MM.1S (cell line): ENCODE measurements at places on chromosomes 11 and 22.

DNA sequence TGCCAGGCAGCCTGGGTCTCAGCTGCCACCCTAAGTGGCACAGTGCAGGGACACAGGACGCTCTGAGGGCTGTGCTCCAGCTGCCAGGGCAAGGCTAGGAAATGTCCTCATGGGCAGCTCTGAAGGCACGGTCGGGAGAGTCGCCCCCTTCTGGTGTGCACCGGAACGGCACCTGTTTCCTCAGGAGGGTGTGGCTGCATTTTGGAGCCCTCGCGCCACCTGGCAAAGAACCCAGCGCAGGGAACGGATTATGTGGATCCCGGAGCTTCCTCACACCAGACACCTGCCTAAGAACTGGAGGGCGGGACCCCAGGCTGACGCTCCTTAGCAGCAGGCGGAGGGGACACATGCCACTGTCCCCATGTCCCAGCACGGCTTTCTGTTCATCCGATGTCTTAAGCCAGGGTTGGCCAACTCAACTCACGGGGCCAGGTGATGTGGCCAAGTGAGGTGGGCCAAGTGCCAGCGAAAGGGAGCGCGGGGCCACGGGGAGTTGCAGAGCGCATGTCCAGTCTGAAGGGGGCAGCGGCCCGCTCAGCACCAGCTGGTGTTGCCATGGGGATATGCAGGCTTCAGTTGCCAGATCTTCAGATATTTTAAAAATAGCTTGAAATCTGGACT, 5.1 kb upstream of the SLC22A8 start:
- DNase-seq: peak; percentile 10
- no peaks in the 10 kb centered on the region for H3K36me3 ChIP-seq
- H3K4me1 ChIP-seq: no peaks in the 10 kb centered on the region
- H3K27me3 ChIP-seq: peaks cover 24% of the 10 kb centered on the region; the same call in 1 of the 2 replicates

GRCh38 chr11:64606796-64607380, 15.9 kb downstream of the SLC22A12 start:
- H3K4me3 ChIP-seq: no peak overlapping the region
- H3K27me3 ChIP-seq: peaks cover 92% of the 10 kb centered on the region
- H3K36me3 ChIP-seq: no peaks in the 10 kb centered on the region
- no peak overlapping the region for H3K27ac ChIP-seq
- DNase-seq: no peak

- H3K27me3 ChIP-seq: no peaks in the 10 kb centered on the region
- peak overlapping the region; percentile 97 for H3K27ac ChIP-seq
- H3K36me3 ChIP-seq: peaks cover 2% of the 10 kb centered on the region
- peaks cover 69% of the 10 kb centered on the region for H3K4me1 ChIP-seq
Observed at GRCh38 chr11:82995754-82996398, 75.8 kb downstream of the RAB30 start.

- H3K27ac ChIP-seq: no peak overlapping the region
- H3K27me3 ChIP-seq: no peaks in the 10 kb centered on the region
- no peaks in the 10 kb centered on the region for H3K36me3 ChIP-seq
- no peak overlapping the region for H3K4me3 ChIP-seq
- no peak for DNase-seq
Observed at GRCh38 chr11:116110356-116110755, 606.1 kb upstream of the CADM1 start.

DNA sequence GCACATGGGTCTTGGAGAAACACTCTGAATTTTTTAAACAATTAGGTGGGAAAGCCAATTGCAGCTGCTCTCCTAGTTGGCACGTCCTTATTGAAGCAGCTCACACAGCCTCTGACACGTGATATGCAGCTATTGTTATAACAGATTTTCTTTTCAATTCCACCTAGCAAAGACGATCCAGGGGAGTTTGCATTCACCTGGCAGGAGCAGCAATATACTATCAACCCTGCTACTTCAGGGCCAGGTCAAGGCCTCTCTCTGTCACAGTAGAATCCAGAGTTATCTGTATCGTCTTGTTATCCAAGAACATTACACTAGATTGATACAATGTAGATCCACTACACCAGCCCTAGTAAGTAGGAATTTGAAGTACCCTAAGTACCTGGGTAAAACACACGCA, 8.3 kb downstream of the KRTAP5-11 start:
- no peak for DNase-seq
- no peaks in the 10 kb centered on the region for H3K36me3 ChIP-seq
- H3K27ac ChIP-seq: no peak overlapping the region
- H3K27me3 ChIP-seq: peaks cover 23% of the 10 kb centered on the region
- no peaks in the 10 kb centered on the region for H3K4me1 ChIP-seq
- no peak overlapping the region for H3K4me3 ChIP-seq

- no peaks in the 10 kb centered on the region for H3K4me1 ChIP-seq
- no peaks in the 10 kb centered on the region for H3K36me3 ChIP-seq
- H3K27me3 ChIP-seq: peaks cover 72% of the 10 kb centered on the region
Observed at GRCh38 chr22:44621401-44622146, 80.4 kb upstream of the PRR5 start.

- no peak for DNase-seq
- H3K27ac ChIP-seq: no peak overlapping the region
- H3K27me3 ChIP-seq: peaks cover 98% of the 10 kb centered on the region
- H3K4me1 ChIP-seq: peaks cover 7% of the 10 kb centered on the region; the same call in 1 of the 2 replicates
- no peak overlapping the region for H3K4me3 ChIP-seq
Observed at GRCh38 chr11:117876059-117876340, 458 bp downstream of the FXYD6 start.

GRCh38 chr11:74776546-74776945, 27.9 kb downstream of the RNF169 start:
- no peak for DNase-seq
- peaks cover under 1% of the 10 kb centered on the region; the same call in 1 of the 2 replicates for H3K4me1 ChIP-seq
- no peak overlapping the region for H3K4me3 ChIP-seq
- H3K36me3 ChIP-seq: no peaks in the 10 kb centered on the region
- no peaks in the 10 kb centered on the region for H3K27me3 ChIP-seq

- DNase-seq: no peak
- H3K4me1 ChIP-seq: no peaks in the 10 kb centered on the region
- H3K27ac ChIP-seq: no peak overlapping the region
- no peaks in the 10 kb centered on the region for H3K27me3 ChIP-seq
- H3K36me3 ChIP-seq: no peaks in the 10 kb centered on the region
- H3K4me3 ChIP-seq: no peak overlapping the region
Observed at GRCh38 chr11:134560566-134561330, 148.7 kb upstream of the B3GAT1 start.

DNA sequence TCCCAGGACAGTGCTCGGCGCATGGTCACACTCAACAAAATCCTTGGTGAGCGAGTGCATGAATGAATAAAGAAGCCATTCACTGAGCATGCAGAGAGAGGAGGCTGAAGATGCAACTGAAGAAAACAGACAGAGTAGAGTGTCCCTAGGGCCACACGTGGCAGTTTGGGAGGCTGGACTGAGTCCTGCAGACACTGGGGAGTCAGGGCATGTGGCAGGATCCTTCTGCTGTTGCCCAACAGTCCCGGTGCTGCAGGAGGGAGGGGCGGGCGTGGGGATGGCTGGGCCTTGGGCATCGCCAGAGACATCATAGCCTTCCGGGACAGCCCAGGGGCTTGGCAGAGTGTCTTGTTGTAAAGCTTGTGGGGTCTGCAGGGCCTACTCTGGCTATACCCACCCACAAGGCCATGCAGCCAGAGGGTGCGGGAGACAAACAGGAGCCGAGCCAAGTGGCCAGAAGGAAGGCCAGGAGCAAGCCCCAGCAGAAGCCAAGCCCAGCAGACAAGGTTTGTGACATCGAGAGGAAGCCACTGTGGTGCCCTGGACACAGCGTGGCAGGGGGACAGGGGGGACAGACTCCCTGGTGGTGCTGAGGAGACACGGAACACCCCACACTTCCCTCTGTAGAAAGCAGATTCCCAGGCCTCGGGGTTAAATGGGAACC, 26.7 kb upstream of the FBLN1 start:
- H3K4me1 ChIP-seq: no peaks in the 10 kb centered on the region
- H3K27me3 ChIP-seq: peaks cover 68% of the 10 kb centered on the region
- no peaks in the 10 kb centered on the region for H3K36me3 ChIP-seq

- H3K4me3 ChIP-seq: no peak overlapping the region
- H3K27ac ChIP-seq: no peak overlapping the region
- H3K27me3 ChIP-seq: 0 out of 2 replicates have a peak, but pooled peaks cover 5% of the 10 kb centered on the region
- no peaks in the 10 kb centered on the region for H3K36me3 ChIP-seq
- DNase-seq: no peak
- 0 out of 2 replicates have a peak, but pooled peaks cover 7% of the 10 kb centered on the region for H3K4me1 ChIP-seq
Observed at GRCh38 chr22:29152045-29152953, 53.4 kb upstream of the EMID1 start.

DNA sequence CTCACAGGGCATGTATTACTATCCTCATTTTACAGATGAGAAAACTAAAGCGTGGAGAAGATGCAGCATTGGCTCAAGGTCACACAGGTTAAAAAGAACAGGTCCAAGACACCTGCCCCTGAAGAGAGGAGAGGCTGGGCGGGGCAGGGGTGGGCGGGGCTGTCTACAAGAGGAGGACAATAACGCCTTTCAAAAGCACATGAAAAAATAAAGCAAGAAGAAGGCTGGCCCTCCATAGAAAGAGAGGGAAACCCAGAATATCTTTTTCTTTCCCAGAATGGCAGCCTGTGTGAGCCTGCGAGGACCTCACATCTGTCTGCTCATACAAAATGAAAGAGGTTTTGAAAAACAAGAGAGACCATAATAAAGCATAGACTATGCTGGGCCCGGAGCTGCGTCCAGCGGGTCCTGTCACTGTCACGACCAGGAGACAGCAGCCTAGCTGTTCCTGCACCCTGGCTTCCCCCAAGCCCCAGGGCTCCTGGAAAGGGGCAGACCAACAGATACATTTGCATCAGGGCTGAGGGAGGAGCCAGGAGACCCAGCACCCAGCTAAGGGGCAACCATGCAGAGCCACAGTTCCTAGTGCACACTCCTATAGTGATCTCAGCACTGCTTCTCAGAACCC, 61.6 kb downstream of the DSCAML1 start:
- peaks cover 25% of the 10 kb centered on the region; the same call in 1 of the 2 replicates for H3K27me3 ChIP-seq
- DNase-seq: no peak
- no peaks in the 10 kb centered on the region for H3K4me1 ChIP-seq
- H3K27ac ChIP-seq: no peak overlapping the region
- H3K4me3 ChIP-seq: no peak overlapping the region

DNA sequence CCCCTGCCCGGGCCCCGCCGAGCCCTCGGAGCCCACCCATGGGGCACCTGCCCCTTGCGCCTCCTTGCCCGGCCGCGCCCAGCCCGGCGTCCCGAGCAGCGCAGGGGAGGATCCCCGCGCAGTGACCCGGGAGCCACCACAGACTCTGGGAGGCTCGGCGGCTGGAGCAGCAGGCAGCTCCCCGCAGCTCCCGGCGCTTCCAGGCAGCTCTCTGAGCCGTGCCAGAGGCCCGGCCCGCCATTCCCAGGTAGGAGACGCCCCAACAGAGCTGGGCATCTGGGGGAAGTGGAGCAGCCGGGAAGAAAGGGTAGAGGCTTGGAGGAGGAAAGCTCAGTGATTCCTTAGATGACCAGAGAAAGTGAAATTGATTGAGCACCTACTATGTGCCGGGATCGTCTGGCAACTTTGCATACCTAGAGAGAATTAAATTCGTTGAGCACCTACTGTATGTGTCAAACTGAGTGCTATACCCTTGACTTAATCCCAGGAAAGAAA, 670 bp downstream of the RASD2 start:
- H3K27me3 ChIP-seq: peaks cover 57% of the 10 kb centered on the region
- no peaks in the 10 kb centered on the region for H3K36me3 ChIP-seq
- no peak for DNase-seq
- H3K27ac ChIP-seq: no peak overlapping the region
- no peak overlapping the region for H3K4me3 ChIP-seq

- no peaks in the 10 kb centered on the region for H3K36me3 ChIP-seq
- H3K4me1 ChIP-seq: peaks cover 3% of the 10 kb centered on the region; the same call in 1 of the 2 replicates
- no peak overlapping the region for H3K27ac ChIP-seq
- DNase-seq: no peak
- H3K4me3 ChIP-seq: no peak overlapping the region
Observed at GRCh38 chr11:12008790-12009616, 577 bp upstream of the DKK3 start.

DNA sequence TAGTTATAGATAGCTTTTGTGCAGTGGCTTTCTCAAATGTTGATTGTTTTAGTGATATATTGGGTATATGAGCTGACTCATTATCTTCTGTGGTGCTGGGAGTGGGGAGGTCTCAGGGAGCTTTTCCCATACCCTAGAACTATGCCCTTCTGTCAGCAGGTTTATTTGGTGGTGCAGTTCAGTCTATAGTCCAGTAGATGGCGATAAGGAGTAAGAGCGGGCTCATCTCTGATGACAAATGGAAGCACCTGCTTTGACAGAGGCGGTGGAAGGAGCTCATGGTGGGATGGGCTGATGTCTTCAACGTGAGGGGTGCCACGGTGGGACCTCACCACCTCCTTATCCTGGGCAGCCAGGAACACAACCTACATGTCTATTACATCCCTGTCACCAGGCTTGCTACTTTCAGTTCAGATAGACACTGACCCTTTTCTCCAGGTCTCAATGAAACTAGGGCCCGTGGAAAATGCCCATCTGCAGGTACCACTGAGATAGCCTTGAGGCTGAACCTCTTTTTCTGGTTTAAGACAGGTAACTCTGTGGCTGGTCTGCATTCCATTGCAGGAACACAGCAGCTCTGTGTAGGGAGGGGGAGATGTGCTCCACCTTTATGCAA, 13.0 kb upstream of the OR6A2 start:
- H3K4me3 ChIP-seq: no peak overlapping the region
- H3K27ac ChIP-seq: no peak overlapping the region
- DNase-seq: peak; percentile 65
- H3K4me1 ChIP-seq: 0 out of 2 replicates have a peak, but pooled peaks cover 3% of the 10 kb centered on the region
- no peaks in the 10 kb centered on the region for H3K27me3 ChIP-seq

DNA sequence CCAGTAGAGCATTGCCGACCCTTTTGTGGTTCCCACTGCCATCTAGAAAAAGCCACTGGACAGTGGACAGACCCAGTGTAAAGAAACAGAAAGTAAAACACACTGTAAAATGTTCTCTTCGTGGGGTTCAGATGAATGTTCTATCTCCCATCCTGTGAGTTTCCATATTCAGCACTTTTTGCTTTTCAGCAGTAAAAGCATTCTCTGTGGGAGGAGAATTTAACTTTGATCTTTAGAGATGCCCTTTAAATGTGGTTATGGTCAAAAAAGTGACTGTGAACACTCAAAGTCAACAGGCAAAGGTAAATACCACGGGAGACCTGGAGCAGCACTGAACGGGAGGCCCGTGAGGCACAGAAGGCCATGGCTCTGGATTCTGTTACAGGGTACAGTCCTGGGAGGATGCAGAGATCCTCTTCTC, 53.9 kb downstream of the FLI1 start:
- H3K4me1 ChIP-seq: peaks cover 26% of the 10 kb centered on the region
- peak overlapping the region; percentile 44 for H3K4me3 ChIP-seq
- no peaks in the 10 kb centered on the region for H3K27me3 ChIP-seq
- DNase-seq: peak; percentile 82
- peak overlapping the region; percentile 67; the same call in 1 of the 2 replicates for H3K27ac ChIP-seq

DNA sequence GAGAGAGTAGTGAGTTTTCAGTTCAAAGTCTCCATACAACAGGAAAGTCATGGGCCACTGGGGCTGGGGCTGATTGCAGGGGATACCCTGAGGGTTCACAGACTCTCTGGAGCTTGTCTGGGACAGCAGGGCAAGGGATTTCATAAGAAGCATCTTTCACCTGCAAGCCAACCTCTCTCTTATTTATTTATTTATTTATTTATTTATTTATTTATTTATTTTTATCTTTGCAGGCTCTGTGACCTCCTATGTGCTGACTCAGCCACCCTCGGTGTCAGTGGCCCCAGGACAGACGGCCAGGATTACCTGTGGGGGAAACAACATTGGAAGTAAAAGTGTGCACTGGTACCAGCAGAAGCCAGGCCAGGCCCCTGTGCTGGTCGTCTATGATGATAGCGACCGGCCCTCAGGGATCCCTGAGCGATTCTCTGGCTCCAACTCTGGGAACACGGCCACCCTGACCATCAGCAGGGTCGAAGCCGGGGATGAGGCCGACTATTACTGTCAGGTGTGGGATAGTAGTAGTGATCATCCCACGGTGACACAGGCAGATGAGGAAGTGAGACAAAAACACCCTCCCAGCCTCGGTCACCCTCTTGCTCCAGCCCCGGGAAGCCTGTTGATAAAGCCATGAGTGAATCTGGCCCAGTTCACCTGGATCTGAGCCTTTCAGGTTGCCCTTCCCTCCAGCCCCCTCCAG, 68.4 kb downstream of the GGTLC2 start:
- DNase-seq: no peak
- H3K36me3 ChIP-seq: no peaks in the 10 kb centered on the region
- no peak overlapping the region for H3K27ac ChIP-seq
